Kidney glomerular epithelial cell (primary cell): ENCODE measurements at places on chromosomes 3 and 15.

DNA sequence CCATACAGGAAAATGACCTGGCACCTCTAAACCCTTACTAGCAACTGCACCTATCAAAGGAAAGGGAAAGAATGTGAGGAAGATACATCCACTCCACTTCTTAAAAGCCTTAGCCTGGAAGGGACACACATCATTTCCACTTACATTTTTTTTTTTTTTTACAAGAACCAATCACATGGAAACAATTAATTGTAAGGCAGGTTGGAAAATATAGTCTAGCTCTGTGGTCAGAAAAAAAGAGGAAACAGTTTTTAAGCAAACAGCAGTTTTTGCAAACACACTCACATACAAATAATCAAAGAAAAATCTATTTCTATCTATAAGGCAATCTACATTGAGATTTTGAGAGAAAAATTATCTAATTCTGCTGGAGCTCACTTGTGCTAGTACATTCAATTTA, 98.9 kb upstream of the SPRED1 start:
- DNase-seq, result no peak

GRCh38 chr3:119292666-119293065, 1.5 kb upstream of the ARHGAP31 start:
- no peak for DNase-seq

DNA sequence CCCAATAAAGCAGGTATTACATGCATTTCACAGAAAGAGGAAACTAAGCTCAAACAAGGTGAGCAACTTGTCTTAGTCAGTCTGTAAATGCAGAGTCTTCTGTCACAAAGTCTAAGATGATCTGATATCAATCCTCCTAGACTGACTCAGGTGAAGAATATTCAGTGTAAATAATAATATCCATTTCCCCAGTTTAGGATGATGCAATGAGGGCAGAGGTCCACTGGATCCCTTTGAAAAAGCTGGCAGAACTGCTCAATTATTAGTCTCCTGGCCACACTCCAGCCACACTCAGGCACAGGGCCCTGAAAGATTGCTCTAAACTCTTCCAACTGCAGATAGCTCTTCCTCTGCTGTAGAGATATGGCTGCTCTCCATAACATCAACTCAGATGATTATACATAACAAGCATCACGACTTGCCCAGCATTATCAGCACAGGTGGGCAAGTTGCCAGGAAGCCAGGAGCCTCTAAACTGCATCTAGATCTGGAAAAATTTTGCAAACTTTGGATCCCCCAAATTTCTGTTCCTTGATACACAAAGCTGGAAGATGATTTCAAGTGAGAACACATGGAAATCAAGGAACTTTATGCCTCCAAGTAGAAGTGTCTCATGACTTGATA, 129.8 kb upstream of the CPNE4 start:
- DNase-seq, result no peak

GRCh38 chr3:10339376-10339955, 18.6 kb upstream of the SEC13 start:
- no peak for DNase-seq

- no peak for DNase-seq
Observed at GRCh38 chr3:11536132-11536935, 107.4 kb downstream of the VGLL4 start.

- no peak for DNase-seq
Observed at GRCh38 chr3:72070005-72070404, 285.1 kb upstream of the PROK2 start.
